Globus pallidus (tissue), 1 donor: ENCODE measurements at places on chromosomes 2 and 18.
A peak's percentile ranks its signal among the peaks of the same experiment; 100 is the strongest.

DNA sequence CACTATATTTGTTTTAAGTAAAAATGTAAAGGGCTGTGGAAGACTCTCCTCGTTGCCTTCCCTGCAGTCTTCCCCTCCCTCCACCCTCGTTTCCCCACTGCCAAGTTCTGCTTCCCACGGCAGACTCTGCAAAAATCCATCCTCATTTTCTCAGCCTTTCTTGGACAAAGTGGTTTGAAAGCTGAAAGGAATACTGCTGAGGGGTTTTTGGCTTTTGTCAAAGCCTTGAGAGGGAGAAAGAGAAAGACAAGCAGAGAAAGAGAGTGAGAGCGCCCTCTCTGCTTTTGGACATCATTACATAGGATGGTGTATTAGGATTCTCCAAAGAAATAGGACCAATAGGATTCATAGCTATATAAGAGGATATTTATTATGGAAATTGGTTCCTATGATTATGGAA is 455.9 kb upstream of the SOX11 start:
- peak; percentile 7 for DNase-seq

GRCh38 chr2:218039171-218039570 is 29.9 kb upstream of the RUFY4 start:
- DNase-seq = no peak

DNA sequence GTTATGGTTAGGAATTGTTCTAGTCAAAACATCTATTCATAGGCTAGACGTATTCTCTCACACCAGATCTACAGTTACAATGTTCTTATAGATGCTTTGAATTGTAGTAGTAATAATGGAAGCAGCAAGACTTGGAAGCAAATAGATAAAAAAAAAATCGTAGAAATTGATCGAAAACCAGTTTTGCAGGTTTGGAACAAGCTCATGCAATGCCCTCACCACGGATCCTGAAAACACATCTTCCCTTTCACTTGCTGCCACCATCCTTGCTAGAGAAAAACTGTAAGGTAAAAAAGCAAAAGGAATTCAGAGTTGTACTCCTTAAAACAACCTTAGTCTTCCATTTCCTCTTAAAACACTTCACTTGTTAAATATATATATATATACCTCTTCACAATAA is 4.4 kb downstream of the SULT1C4 start:
- no peak for DNase-seq

DNA sequence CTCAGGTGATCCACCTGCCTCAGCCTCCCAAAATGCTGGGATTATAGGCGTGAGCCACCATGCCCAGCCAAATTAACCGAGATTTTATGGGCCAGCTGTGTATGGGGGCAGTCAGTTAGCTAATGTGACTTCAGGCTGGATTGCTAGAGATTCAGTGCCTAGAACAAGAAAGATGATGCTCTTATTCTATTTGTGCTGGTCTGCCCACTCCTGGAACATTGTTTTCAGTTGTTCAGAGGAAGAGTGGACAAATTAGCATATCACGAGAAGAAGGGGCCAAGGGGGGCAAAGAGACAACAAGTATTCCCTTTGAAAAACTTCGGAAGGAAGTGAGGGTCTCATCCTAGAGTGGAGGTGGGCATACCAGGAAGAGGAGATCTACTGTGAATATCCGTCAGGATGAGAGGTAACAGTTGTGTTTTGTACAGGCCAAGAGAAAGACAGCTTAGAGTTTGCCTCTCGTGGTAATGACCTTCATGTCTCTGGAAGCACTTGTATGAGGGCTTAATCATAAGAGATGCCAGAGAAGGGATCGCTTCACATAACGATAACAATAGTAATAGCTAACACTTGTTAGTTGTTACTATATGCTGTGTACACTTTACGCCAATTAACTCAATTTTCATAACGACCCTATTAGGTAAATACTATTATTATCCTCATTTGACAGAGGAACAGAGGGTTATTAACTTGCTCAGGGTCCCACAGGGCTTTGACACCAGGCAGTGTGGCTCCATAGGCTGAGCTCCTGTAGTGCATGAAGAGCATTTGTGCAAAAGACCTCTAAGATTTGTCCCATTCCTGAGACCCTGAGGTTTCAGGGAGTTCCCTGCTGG is 138.3 kb downstream of the DDX1 start:
- DNase-seq = peak; percentile 23

DNA sequence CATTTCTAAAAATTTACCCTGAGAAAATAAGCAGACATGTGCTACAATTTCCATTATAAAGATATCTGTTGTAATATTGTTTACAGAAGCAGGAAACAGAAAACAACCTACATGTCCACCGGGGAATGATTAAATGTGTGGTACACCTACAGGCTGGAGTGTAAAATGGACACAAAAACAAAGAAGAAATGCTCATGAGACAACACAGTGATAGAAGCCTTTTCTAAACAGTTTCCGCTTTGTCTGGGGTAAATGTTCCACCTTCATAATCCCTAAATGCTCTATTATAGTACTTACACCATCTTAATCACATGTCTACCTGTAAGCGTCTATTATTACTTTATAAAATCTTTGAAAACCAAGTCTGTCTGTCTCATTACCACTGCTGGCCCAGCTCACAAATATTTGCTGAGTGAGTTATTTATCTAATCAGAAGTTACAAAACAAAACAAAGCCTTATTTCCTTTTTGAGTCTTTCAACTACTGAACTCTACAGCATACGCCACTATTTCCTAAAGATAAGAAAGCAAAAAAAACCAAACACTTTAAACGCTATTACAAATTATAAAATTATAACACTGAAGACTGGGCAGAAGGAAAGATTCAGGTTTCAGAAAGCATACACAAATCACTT is 95.3 kb downstream of the PIGN start:
- no peak for DNase-seq

- no peak for DNase-seq
Observed at GRCh38 chr2:134189009-134189720, 64.7 kb upstream of the MGAT5 start.

GRCh38 chr2:98899041-98899702 is 36.9 kb downstream of the CRACDL start:
- no peak for DNase-seq

GRCh38 chr2:18345848-18346247 is 214.6 kb downstream of the RDH14 start:
- DNase-seq = no peak

- no peak for DNase-seq
Observed at GRCh38 chr2:144477281-144477956, 42.5 kb downstream of the ZEB2 start.
